Upper lobe of right lung (tissue), 1 donor: ENCODE measurements at places on chromosomes 3 and 15.

GRCh38 chr15:69093127-69093526, 67.3 kb upstream of the GLCE start:
- DNase-seq = no peak

- no peak for DNase-seq
Measured at GRCh38 chr15:27260523-27260922, 289.5 kb downstream of the GABRG3 start.

DNA sequence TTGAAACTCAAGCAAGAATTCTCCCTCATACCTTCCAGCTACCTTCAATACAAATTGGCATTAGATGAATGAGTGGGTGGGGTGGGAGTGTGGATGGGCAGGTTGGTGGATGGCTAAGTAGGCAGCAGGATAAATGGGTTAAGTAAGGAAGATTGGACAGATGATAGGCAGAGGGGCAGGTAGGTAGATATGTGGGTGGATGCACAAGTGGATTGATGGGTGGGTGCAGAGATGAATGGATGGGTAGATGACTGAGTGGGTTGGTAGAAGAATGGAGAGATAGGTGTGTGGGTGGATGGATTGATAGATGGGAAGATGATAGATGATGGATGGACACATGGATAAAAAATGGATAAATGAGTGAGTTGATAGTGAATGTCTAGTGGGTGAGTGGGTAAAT, 27.6 kb downstream of the VIPR1 start:
- DNase-seq = no peak

- no peak for DNase-seq
Measured at GRCh38 chr15:91184441-91184840, 84.4 kb downstream of the SV2B start.

- DNase-seq = no peak
Measured at GRCh38 chr15:32855942-32856341, 138.1 kb downstream of the GREM1 start.

- no peak for DNase-seq
Measured at GRCh38 chr3:188319569-188319968, 165.6 kb downstream of the LPP start.

DNA sequence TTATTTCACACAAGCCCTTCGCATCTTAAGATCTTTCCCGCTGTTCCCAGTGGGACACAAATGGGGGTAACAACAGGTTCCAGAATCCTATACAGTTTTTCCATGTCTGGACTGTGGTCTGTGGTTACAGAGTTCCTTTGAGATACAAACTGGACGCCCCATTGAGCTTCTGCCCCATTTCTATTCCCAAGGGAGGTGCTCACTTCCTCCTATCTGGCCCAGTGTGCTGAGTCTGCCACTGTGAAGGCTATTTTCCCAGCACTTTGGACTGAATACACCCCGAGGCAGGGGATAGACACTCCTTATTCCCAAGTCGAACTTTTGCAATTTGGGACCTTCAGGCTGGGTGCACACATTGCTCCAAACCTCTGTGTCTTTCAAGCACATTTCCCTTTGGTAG, 44.0 kb downstream of the MESD start:
- DNase-seq = no peak

DNA sequence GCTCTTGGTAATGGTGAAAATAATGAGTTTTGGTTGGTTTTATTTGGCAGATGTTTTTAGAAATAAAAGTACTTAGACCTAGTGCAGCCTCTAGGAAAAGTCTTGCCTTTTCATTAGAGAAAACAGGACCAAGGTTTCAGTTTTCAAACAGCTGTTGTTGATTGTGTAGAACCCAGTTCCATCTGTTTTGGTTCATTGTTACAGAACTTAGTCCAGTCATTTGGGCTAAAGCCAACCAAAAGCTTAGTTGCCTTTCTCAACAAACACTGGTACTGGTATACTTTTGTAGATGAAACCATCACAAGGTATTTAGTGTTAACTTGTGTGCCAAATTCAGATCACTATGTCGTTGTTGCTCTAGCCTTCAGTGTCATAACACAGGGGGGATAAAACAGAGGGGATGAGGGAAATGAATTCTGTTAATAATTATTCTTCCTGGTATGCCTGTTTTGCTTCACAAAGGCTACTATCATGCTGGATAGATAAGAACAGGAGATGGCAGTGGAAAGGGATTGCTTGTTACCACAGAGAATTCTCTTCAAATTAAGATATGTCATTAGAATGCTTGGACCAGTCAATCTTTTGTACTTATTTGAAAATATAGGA, 12.6 kb upstream of the APH1B start:
- no peak for DNase-seq

GRCh38 chr15:33623010-33623409, 312.2 kb downstream of the RYR3 start:
- no peak for DNase-seq

- no peak for DNase-seq
Measured at GRCh38 chr3:104245261-104245660, 1121.4 kb upstream of the ALCAM start.
